ENCODE measurements at places on chromosomes 16 and 17.

- DNase-seq, result peak; percentile 41
Observed at GRCh38 chr17:42553866-42554249, 1.1 kb downstream of the HSD17B1 start.

DNA sequence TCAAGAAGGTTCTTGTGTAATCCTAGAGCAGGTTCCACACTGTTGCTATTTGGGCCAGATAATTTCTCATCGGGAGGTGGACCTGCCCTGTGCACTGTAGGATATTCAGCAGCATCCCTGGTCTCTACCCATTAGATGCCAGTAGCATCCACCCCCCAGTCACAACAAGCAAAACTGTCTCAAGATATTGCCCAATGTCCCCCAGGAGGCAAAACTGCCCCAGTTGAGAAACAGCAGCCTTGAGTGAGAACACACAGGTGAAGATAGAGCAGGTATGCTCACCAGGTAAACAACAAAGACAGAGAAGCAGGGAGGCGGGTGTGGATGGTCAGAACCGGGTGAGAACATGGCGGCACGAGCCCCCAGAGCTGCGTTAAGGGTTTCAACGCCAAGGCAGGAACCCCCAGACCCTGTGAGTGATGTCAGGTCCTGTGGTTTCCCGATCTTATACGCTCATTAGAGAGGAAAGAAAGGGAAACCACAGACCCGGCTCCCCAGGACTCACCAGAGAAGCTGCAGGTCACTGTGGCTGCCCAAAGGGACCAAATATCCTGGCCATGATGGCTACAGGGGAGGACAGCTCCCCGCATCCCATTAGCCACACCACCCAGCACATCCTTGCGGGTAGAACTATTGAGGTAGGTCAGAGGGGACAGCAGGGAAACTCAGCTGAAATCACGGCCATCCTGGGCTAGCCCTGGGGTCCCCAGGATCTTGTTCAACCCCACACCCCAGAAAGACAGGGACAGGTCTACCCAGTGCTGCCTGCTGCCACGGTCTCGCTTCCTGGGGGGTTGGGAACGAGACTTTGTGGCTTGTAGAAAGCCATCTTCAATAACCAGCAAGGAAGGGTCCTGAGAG, 21.2 kb downstream of the CDC42EP4 start:
- DNase-seq, result no peak

- DNase-seq, result no peak
Observed at GRCh38 chr16:17450291-17450690, 20.5 kb downstream of the XYLT1 start.

DNA sequence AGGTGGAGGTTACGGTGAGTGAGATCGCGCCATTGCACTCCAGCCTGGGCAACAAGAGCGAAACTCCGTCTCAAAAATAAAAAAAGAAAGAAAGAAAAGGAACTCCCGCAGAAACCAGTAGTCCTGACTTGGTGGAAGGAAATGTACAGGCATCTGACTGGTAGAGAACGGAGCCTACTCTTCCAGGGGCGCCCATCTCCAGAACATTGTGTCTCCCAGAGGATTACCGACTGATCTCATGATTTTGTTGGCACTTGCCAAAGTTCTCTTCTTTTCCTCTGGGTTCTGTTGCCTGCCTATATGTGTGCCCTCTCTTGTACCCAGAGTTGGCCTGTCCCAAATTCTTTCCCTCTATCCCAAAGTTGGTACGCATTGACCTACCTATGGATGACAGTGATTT, 24.2 kb downstream of the DDX19A start:
- no peak for DNase-seq

- no peak for DNase-seq
Observed at GRCh38 chr16:56911771-56912571, 20.0 kb upstream of the HERPUD1 start.

- DNase-seq, result no peak
Observed at GRCh38 chr17:17935321-17936271, 36.6 kb downstream of the TOM1L2 start.

GRCh38 chr16:27517664-27518063, 32.0 kb downstream of the GTF3C1 start:
- DNase-seq, result no peak

GRCh38 chr17:75548813-75549212, 23.3 kb downstream of the LLGL2 start:
- DNase-seq, result peak; percentile 51

GRCh38 chr16:47815655-47816054, 340.1 kb downstream of the ABCC12 start:
- no peak for DNase-seq

DNA sequence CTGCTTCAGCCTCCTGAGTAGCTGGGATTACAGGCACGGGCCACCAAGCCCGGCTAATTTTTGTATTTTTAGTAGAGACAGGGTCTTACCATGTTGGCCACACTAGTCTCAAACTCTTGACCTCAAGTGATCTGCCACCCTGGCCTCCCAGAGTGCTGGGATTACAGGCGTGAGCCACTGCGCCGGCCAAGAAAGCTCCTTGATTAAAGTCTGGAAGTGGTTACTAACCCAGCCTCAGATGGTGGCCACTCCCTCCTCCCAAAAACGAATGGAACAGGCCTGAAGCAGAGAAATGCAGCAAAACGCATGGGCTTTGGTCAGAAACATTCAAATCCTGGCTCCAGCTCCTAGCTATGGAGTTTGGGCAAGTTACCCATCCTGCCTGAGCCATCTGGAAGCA, 11.3 kb downstream of the FKBP10 start:
- no peak for DNase-seq

DNA sequence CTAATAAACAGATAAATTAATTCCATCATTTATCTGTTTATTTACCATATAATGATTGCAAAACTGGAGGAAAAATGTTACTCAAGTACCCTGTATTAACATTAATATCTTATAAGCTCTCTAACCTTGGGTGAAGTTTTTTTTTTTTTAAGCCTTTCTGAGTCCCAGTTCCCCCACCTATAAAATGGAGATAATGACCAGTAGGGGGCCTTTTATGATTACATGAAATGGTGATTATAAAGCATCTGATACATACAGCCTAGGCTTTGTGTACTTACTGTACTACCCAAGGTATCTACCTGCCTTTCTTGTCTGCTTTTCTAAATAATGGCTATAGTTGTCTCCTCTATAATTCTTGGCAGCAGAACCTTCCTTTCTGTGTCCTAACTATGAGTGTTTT, 22.6 kb downstream of the LRRC36 start:
- DNase-seq, result peak; percentile 62

DNA sequence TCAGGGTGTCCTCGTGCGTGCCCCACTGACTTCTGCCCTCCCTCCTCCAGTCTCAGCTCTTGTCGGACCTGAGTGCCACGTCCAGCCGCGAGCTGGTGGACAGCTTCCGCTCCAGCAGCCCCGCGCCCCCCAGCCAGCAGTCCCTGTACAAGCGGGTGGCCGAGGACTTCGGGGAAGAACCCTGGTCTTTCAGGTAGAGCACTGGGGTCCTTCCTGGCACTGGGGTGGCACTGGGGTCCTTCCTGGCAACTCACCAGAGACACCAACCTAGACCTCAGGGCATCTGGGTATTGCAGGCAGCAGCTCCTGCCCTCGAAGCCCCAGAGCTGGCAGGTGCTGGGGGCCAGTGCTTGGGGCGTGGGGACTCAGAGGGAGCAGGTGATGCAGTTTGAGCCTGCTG, 25.0 kb downstream of the SGSH start:
- DNase-seq, result no peak

DNA sequence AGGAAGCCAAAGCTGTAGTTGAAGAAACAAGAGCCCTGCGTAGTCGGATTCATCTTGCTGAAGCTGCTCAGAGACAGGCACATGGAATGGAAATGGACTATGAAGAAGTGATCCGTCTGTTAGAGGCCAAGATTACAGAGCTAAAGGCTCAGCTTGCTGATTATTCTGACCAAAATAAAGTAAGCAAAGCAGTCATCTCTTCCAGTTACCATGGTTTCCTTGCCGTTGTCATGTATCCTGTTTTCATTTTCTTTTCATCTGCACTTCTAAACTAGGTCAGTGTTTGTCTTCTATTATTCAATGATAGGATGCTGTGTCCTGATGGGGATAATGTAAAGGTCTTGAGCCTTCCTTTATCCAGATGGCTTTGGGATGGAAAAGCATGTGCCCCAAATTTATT, 104.3 kb downstream of the STXBP4 start:
- DNase-seq, result no peak

DNA sequence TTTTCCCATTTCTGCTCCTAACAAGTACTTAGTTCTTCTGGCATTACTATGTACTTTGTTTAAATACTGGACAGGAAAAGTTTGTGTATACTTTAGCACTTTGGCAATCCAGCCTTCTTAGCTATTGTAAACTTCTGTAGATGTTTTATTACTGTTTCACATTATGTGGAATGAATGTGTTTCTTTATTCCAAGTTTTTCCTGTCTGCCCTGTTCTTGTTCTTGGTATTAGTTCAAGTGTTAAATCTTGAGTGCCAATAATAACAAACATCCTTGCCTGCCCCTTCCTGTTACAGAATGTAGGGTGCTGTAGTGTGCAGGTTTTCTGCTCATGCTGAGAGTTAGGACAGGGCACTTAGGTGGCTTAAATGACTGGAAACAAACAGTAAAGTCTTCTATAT, 7.3 kb upstream of the CAPNS2 start:
- no peak for DNase-seq

GRCh38 chr16:54533856-54534490, 247.4 kb upstream of the IRX3 start:
- DNase-seq, result no peak

DNA sequence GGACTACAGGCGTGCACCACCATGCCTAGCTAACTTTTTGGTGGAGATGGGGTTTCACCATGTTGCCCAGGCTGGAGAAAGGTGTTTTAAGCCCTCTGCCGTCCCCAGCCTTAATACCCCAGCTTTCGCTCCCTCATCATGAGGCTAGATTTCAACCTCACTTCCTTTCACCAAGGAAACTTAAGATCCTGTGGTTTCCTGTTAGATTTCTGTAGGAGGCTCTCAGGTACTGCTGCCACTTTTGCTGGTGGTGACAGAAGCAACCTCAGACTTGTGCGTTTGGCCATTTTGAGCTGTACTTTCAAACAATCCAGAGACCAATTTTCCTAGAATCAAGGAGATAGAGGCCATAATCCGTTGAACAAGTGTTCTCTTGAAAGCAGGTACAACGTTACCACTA, 36.2 kb downstream of the MPHOSPH6 start:
- no peak for DNase-seq

- no peak for DNase-seq
Observed at GRCh38 chr17:41535764-41536481, 7.8 kb upstream of the KRT19 start.

DNA sequence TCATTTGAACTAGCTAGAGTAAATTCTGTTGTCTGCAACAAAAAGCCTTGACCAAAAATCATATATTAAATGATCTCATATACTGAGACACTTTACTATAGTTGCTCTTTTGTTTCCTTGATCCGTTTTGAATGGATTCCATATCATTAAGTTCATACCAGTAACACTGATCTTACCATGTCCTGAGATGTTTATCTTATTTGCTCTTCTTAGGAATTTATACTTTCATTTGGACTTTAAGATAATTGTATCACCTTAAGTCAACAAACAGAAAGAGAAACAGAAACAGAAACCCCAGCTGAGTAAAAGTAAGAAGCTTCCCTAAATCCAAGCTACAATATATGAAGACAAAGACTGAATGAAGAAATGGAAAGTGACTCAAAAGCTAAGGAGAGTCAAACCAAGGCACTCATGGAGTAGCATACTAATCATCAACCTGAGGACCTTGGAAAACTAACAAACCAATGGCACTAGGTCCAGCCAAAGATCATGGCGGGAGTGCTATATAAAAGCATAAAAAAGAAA, 106.5 kb upstream of the COX10 start:
- no peak for DNase-seq

- no peak for DNase-seq
Observed at GRCh38 chr17:47973541-47973940, 2.6 kb downstream of the CDK5RAP3 start.

- DNase-seq, result no peak
Observed at GRCh38 chr17:18772471-18772870, 8.5 kb upstream of the TVP23B start.

GRCh38 chr17:57724026-57724728, 20.9 kb downstream of the CCDC182 start:
- peak; percentile 62 for DNase-seq

Measured in NCI-H69 (cell line).